Osteoblast (primary cell): ENCODE measurements at places on chromosomes 13 and 19. TPM values are rescaled to one million over a fixed set of nuclear protein-coding genes. Genes with fewer than 3 reads are reported as not detected.

DNA sequence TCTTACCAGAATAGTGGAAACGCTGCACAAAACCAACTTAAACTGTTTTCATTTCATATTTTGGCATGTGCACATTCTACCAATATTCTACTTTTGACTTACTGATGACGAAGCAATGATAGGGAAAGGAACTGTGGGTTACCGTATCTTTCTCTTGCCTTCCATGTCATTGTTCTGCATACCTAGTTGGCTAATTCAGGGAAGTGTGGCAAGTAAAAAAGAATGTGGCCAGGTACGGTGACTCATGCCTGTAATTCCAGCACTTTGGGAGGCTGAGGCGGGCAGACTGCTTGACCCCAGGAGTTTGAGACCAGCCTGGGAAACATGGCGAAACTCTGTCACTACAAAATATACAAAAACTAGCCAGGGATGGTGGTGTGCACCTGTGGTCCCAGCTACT, 108.2 kb downstream of the SIPA1L3 start:
- H3K4me1 ChIP-seq = peaks cover 5% of the 10 kb centered on the region
- H3K36me3 ChIP-seq = peaks cover 5% of the 10 kb centered on the region
- H3K27ac ChIP-seq = no peak overlapping the region
- no peak overlapping the region for H3K4me3 ChIP-seq

DNA sequence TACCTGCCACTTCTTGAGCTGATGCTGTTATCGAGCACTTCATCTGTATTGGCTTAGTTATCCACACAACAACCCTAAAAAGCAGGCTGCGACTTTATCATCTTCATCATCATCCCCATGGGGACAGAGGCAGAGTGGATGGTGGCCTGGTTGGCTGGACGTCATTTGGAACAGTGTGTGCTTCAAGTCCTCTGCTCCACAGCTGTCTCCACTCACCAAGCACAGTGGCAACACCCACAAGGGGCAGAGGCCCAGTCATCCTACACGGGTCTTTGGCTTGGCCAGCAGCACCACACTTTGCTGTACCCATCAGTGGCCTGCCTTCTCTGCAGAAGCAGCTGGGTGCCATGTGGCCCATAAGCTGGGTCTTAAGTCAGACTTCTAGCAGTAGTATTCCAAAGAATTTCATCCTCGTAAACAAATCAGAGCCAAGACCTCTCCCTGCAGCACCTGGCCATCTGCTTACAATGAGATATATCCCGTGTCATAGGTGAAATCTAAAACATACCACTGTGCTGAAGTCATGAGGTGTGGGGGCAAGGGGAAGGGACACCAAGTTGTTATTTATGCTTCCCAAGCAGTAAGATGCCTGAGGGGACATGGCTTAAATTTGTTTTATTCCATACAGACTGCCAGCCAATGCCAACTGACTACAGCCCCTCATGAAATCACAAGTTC, 47.9 kb upstream of the EPHX3 start:
- peak overlapping the region; percentile 38 for H3K27ac ChIP-seq
- H3K4me3 ChIP-seq = no peak overlapping the region
- H3K36me3 ChIP-seq = no peaks in the 10 kb centered on the region
- H3K27me3 ChIP-seq = no peaks in the 10 kb centered on the region
- DNase-seq = no peak
- peaks cover 58% of the 10 kb centered on the region for H3K4me1 ChIP-seq

DNA sequence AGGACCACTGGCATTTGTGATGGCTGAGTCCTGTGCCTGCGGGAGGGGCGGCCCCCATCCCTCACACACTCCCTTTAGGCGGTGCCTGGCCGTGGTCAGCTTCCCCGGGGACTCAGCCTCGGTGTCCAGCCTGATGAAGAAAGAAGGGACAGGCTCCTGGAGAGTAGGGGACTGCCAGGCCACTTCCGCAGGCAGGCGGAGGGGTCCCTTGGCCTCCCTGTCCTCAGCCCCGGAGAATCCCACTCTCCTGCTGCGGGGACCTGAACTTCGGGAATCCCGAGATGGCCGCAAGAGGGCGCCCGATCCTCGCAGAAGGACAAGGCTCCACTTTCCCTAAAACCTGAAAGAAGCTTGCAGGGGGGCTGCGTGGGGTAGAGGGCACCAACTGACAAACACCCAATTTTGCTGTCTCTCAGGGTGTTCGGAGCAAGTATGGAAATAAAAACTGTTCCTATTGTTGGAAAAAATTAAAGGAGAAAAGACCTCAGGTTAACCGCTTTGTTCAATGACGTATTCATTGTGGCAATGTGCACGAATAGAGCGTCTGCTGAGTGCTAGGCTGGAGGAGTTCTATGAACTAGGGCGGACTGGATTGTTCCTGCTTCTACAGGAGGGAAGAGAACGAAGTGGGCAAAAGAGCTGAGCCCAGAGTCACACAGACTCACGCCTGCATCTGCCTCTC, 297.3 kb downstream of the ZNF536 start:
- no peak overlapping the region for H3K4me3 ChIP-seq
- no peak overlapping the region for H3K27ac ChIP-seq
- H3K27me3 ChIP-seq = no peaks in the 10 kb centered on the region
- peak; percentile 89 for DNase-seq

DNA sequence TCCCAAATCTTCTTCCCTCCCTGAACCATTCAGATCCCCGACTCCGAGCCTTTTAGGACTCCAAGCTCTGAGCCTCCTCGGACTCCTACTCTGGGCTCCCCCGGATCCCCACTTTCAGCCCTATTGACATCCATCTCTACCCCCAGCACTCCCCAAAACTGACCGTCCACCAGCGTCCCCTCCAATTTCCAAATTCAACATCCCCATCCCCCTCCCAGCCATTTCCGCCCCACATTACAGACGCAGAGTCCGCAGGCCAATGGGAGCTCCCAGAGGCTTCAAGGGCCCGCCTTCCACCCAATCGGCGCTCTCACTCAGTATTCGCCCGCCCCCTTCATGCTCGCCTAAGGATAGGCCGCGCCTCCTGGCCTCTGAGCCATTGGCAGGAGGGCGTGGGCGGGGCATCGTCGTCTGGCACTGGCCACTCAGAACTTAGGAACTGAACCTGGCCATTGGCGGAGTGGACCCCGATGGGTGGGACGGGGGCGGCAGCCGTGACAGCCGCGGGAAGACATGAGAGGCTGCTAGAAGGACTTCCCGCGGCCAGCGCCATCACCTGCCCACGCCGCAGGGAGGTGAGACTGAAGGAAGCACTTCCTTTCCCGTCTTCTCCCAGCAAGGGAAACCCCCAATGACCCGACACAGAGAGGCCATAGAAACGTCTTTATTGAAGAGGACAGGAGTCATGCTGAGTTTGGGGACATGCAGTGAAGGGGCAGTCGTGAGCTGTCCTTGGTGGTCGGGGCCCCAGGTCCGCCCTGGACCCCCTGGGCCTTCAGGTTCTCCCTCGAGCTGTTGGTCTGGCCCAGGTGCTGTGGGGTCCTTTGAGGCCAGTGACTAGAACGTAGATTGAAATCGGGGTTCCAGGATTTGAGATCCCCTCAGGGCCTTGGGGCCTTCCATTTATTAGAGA, at the start of gene ALKBH6:
Gene ALKBH6, minus strand, starts transcription at position 202 of the 913 bp plus-strand sequence. CDS start 816 bp downstream, outside the sequence.
- H3K4me1 ChIP-seq = peaks cover 16% of the 10 kb centered on the region
- peak; percentile 100 for DNase-seq
- peak within 1 kb of the TSS; percentile 97 for H3K4me3 ChIP-seq
- H3K27me3 ChIP-seq = no peaks in the 10 kb centered on the region
- peak within 1 kb of the TSS; percentile 90 for H3K27ac ChIP-seq
- peaks cover 35% of the 10 kb centered on the region for H3K36me3 ChIP-seq

Gene TUBA3C
- not detected in 2 replicates for total RNA-seq

Gene FPR1
- total RNA-seq = 4.4 and 5.1 TPM in 2 replicates

Gene SIGLEC8
- total RNA-seq = not detected in 2 replicates

Gene GNG7
- 0.29 and 0.72 TPM in 2 replicates for total RNA-seq

Gene ZNF560
- 0.29 and 0.36 TPM in 2 replicates for total RNA-seq

DNA sequence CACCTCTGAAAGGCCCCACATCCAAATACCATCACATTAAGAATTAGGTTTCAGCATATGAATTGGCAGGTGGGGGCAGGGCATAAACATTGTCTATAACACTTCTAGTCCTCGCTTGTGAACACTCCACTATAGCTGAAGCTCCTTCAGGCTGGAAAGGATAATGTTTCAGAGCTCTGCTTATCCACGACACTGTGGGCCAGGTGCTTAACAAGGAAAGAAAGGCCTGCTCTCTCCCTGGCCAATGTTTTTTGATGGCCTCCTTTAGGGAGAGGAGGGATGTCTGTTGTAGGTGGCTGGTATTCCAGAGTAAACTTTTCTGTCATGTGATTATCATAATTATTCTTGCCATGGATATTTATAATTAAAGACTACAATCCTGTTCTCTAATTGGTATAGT, 86.4 kb downstream of the CCNA1 start:
- no peak for DNase-seq
- H3K4me1 ChIP-seq = no peaks in the 10 kb centered on the region
- no peaks in the 10 kb centered on the region for H3K27me3 ChIP-seq
- H3K4me3 ChIP-seq = no peak overlapping the region
- H3K27ac ChIP-seq = no peak overlapping the region

Gene PEAK3
- under 0.01 TPM in 1 of 2 replicates, not detected in the other for total RNA-seq

- no peak for DNase-seq
- no peaks in the 10 kb centered on the region for H3K27me3 ChIP-seq
- no peak overlapping the region for H3K4me3 ChIP-seq
- H3K4me1 ChIP-seq = peaks cover 34% of the 10 kb centered on the region
- no peak overlapping the region for H3K27ac ChIP-seq
Observed at GRCh38 chr13:37131092-37131491, 25.6 kb upstream of the CSNK1A1L start.

DNA sequence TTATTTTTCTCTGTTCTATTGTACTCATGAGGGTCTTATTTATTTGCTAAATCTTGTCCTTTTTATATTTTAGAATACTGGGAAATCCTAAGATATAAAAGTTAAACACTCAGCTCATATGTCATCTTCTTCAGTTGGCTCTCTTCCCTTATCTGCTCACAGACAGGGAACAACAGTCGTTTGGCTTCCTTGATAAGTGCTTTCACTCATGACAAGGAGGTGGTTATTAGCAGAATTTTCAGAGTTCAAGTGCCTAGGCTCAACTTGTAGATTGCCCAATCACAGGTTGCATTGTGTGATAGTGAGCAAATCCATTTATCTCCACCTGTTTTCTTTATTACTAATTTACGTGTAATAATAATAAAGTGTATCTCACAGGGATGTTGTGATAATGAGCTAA, 620.3 kb upstream of the PCDH20 start:
- no peak for DNase-seq
- no peak overlapping the region for H3K27ac ChIP-seq
- no peak overlapping the region for H3K4me3 ChIP-seq
- H3K4me1 ChIP-seq = no peaks in the 10 kb centered on the region

GRCh38 chr13:42055500-42056085, 7.1 kb downstream of the DGKH start:
- no peak for DNase-seq
- no peaks in the 10 kb centered on the region for H3K4me1 ChIP-seq
- H3K4me3 ChIP-seq = no peak overlapping the region
- no peaks in the 10 kb centered on the region for H3K27me3 ChIP-seq
- no peak overlapping the region for H3K27ac ChIP-seq

Gene BCAM
- 4.3 and 4.4 TPM in 2 replicates for total RNA-seq

GRCh38 chr13:100483139-100483538, 105.5 kb downstream of the GGACT start:
- H3K27ac ChIP-seq = no peak overlapping the region
- H3K27me3 ChIP-seq = no peaks in the 10 kb centered on the region
- H3K36me3 ChIP-seq = no peaks in the 10 kb centered on the region
- H3K4me1 ChIP-seq = no peaks in the 10 kb centered on the region
- DNase-seq = no peak
- H3K4me3 ChIP-seq = no peak overlapping the region

Gene PRSS57
- not detected in 2 replicates for total RNA-seq

DNA sequence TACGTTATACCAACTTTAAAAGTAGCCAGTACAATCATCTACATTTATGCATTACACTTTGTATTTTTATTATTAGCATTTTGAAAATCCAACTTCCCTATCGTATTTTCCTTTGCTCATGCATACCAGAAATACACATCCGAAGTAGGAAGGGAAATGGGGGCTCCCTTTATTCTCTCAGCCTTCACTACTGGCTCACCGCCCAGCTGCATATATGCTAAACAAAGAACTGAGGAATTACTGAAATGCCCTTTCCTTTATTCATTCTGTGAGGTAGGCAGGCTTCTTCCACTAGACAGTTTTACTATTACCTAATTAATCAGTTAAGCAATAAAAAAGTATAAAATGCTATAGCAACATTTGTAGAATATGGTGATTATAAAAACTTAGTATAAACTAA, 291.6 kb downstream of the KLF12 start:
- H3K27me3 ChIP-seq = no peaks in the 10 kb centered on the region
- no peak for DNase-seq
- H3K4me3 ChIP-seq = no peak overlapping the region
- H3K27ac ChIP-seq = no peak overlapping the region
- H3K4me1 ChIP-seq = peaks cover 8% of the 10 kb centered on the region
- peaks cover 14% of the 10 kb centered on the region for H3K36me3 ChIP-seq

Gene ADM5
- total RNA-seq = under 0.01 and 0.29 TPM in 2 replicates

GRCh38 chr19:33225458-33225926, at the start of gene SLC7A10:
Gene SLC7A10 (minus strand): TSS chr19:33225850. CDS start chr19:33225703, 147 bp downstream.
- H3K27ac ChIP-seq = no peak within 1 kb of the TSS
- peaks cover 49% of the 10 kb centered on the region for H3K27me3 ChIP-seq
- peaks cover 3% of the 10 kb centered on the region for H3K4me1 ChIP-seq
- H3K4me3 ChIP-seq = no peak within 1 kb of the TSS

DNA sequence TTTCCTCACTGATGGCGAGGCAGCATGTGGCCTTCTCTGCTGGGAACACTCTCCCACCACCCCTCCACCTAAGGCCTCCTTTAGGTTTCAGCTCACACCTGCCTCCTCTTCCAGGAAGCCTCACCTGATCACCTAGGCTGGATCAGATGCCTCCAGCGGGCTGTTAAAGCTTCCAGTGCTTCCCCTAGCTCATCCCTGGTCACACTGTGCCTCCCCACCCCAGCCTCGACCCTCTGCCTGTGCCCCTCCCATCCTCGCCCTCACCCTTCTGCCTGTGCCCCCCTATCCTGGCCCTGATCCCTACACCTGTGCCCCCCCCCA, 33.8 kb downstream of the MAP4K1 start:
- no peak overlapping the region for H3K4me3 ChIP-seq
- no peak for DNase-seq
- H3K4me1 ChIP-seq = no peaks in the 10 kb centered on the region
- H3K27me3 ChIP-seq = no peaks in the 10 kb centered on the region
- H3K27ac ChIP-seq = no peak overlapping the region

Gene TEX101
- total RNA-seq = not detected in 2 replicates

- H3K27me3 ChIP-seq = no peaks in the 10 kb centered on the region
- H3K36me3 ChIP-seq = no peaks in the 10 kb centered on the region
- H3K27ac ChIP-seq = no peak overlapping the region
- H3K4me1 ChIP-seq = peaks cover 10% of the 10 kb centered on the region
- no peak for DNase-seq
Observed at GRCh38 chr13:65600702-65601101, 1629.4 kb downstream of the PCDH9 start.

GRCh38 chr13:70708775-70709174, 600.5 kb upstream of the KLHL1 start:
- H3K27ac ChIP-seq = no peak overlapping the region
- H3K4me3 ChIP-seq = no peak overlapping the region
- no peaks in the 10 kb centered on the region for H3K27me3 ChIP-seq

DNA sequence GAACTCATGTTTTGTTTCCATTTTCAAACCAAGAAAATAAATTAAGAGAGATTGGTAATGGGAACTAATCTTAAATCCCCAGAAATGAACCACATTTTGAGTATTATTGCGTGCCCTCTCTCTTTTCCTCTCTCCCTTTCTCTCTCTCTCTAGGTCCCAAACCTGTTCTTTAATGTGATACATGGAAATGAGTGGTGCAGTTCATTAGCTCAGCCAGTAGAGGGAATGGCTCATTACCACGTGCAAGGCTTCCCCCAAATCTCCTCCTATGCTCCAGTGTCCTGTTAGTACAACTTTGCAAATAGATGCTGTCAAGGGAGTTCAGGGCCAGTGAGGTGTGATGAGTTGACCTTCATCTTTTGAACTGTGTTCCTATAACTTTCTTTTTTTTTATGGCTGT, 178.4 kb downstream of the FGF9 start:
- no peaks in the 10 kb centered on the region for H3K4me1 ChIP-seq
- H3K27me3 ChIP-seq = no peaks in the 10 kb centered on the region
- no peak overlapping the region for H3K4me3 ChIP-seq
- no peak overlapping the region for H3K27ac ChIP-seq
- H3K36me3 ChIP-seq = no peaks in the 10 kb centered on the region
